Activated naive CD4-positive, alpha-beta T cell treated with anti-CD3 and anti-CD28 coated beads for 36 hours (primary cell): ENCODE measurements at places on chromosomes 1 and 21. TPM values are rescaled to one million over a fixed set of nuclear protein-coding genes. Genes with fewer than 3 reads are reported as not detected.

TMPRSS15 gene
- total RNA-seq, result not detected

GRCh38 chr1:101905283-101905835, 91.4 kb downstream of the OLFM3 start:
- no peak overlapping the region for H3K4me3 ChIP-seq
- H3K36me3 ChIP-seq, result no peaks in the 10 kb centered on the region
- H3K27me3 ChIP-seq, result no peaks in the 10 kb centered on the region
- H3K27ac ChIP-seq, result no peak overlapping the region
- no peaks in the 10 kb centered on the region for H3K4me1 ChIP-seq

DNA sequence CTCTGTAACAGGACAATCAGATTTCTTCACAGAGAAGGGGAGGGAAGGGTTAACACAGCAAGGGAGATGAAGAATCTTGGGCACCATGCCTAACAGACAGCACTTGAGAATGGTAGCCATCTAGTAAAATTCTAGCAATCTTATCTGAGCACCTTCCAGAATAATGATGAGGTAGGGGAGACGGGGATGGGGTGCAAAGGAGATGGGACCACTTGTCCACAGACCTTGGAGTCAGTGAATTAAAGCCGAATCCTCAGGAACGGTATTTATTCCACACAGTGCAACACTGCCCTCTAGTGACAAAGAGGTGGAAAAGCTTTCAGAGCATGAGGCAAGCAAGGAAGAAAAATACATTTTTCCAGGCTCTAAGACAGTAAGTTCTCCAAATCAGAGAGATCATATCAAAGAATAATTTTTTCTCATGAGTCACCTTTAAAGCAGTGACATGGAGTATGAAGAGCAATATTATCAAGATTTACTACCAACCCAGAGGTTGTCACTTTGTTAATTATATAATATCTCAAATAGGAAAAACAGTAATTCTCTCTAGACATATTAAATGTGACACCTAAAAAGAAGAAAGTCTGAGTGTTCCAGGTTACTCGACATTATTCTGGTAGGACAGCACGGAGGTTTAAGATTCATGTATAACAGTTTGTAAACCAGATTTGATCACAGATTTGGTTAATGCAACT, 43.3 kb upstream of the LPAR3 start:
- no peaks in the 10 kb centered on the region for H3K36me3 ChIP-seq
- H3K27me3 ChIP-seq, result no peaks in the 10 kb centered on the region
- H3K4me1 ChIP-seq, result peaks cover 4% of the 10 kb centered on the region

GLUL gene
- total RNA-seq, result 73.1 TPM

GPR52 gene
- not detected for total RNA-seq
